ENCODE measurements at places on chromosomes 3 and 15.

- DNase-seq: no peak
Observed at GRCh38 chr3:188526057-188526456, 372.1 kb downstream of the LPP start.

DNA sequence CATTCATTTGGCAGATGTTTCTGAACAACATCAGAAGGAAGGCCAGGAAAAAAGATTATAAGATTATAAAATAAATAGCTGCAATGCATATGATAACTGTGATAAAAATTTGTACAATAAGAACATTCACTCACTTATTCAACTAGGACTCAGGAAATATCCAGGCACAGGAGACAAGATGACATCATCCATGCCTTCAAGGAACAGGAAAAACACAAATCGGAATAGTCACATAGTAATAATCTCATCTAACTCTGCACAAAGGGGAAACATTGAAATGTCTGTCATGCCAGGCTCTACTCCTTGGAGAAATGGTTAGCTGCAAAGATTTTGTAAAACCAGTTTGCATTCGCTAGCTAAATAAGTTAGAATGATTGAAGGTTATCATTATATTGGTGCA, 233.5 kb upstream of the AGTR1 start:
- peak; percentile 22 for DNase-seq

- DNase-seq: no peak
Observed at GRCh38 chr3:10259036-10259435, 10.8 kb downstream of the TATDN2 start.

DNA sequence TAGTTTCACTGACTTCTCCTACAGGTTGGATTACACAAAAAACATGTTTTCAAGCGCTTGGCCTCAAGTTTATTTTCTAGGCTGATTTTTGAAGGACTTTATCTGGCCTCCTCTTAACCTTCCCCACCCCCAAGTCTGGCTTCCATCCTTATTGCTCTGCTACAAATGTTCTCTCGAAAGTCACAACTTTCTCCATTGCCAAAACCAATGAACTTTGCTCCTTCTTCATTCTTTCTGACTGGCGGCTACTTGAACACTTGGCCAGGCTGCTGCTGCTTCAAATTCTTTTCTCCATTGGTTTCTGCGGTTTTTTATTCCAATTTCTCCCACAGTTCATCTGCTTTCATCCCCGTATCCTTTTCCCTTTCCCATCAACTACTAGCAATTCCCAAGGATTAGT, 106.6 kb downstream of the TOP2B start:
- DNase-seq: peak; percentile 62

DNA sequence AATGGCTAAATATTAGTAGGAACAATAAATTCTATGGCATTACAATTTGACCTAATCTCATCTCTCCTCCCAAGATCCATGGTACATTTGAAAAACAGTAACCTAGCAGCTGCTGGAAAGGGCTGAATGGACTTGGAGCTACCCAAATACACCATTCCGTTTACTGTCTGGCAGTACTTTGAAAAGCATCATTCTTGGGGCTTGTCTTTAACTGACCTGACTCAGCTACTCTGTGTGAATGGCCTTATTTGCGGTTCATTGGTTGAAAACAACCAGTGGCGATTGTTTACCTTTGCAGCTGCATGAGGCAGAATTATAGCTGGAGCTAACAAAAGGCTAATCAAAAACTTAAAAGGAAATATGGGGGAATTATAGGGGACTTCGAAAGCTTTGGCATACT, 311.2 kb upstream of the MCTP2 start:
- DNase-seq: no peak

All from fibroblast of skin of right quadriceps (primary cell).